Smooth muscle cell of the brain vasculature (primary cell): ENCODE measurements at places on chromosomes 3 and 15.

GRCh38 chr15:69391046-69391757, 22.9 kb upstream of the KIF23 start:
- DNase-seq: no peak

- DNase-seq: no peak
Observed at GRCh38 chr3:68458581-68458980, 473.8 kb downstream of the TAFA4 start.

DNA sequence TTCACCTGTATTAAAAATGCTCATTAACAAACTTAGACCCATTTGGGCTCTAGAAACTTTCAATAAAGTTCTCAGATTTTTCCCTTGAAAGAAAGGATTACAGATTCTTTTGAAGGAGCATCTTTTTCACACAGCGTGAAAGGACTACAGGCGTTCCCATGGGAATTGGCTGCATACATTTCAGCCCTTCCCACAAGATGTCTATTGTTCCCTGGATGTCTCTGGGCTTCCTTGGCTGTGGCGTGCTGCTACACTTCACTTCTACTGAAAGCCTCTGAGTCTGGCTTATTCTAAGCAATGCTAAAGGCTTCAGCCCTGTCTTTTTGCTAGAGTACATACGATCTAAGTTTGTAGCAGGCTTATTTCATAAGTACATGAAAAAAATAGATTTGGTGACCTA, 1.4 kb downstream of the VEPH1 start:
- no peak for DNase-seq

- no peak for DNase-seq
Observed at GRCh38 chr3:34360713-34361112, 562.3 kb downstream of the PDCD6IP start.

DNA sequence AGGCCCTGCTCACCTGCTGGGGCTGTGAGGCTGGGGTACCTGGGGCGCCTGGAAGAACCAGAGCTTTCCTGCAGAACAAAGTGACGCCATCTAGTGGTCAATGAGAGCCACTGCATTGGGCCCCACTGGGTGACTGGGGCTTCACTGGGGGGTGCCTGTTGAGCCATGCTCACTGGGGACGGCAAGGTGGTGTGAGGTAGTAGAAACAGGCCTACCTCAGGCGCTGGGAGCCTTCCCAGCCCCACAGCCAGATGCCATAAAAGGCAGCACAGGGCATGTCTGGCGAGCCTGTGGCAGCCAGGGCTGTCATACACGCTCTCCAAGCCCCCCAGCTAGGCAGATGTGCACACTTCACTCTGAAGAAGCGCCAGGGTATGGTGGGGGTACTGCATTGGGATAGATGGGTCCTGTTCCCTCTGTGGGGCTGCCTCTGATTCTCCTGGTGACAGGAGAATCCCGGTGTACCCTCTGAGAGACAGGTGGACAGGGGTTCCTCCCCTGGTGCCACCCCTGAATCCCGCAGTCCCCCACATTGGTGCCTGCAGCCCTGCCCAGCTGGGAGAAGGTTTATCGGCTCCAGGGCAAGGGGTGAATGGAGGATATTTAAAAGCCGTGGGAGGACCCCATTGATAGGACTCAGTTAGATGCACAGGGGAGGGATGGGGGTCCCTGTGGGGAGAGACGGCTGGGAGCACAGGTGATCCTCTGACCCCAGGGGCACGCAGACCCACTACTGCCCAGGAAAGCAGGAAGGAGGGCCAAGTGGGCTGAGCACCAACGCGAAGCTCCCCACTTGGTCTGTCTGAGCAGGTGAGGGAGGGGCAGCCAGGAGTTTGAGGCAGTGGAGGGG, 178.8 kb downstream of the NSMCE3 start:
- DNase-seq: no peak

DNA sequence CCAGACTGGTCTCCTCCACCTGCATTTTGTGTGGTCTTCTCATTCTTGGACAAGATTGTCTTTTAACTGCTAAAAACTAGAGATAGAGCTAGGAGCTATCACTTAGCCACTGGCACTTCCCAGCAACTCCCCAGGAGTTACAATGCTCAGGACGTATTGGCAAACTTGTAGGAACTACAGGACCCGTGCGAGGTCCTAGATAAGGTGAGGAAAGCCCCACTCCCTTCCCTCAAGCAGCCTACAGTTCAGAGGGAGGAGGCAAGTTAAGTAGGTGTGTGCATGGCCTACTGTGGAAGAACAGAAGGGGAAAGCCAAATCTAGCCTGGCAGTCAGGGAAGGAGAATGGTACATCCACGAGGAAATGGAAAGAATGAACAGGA, 504.7 kb upstream of the PROK2 start:
- DNase-seq: no peak

DNA sequence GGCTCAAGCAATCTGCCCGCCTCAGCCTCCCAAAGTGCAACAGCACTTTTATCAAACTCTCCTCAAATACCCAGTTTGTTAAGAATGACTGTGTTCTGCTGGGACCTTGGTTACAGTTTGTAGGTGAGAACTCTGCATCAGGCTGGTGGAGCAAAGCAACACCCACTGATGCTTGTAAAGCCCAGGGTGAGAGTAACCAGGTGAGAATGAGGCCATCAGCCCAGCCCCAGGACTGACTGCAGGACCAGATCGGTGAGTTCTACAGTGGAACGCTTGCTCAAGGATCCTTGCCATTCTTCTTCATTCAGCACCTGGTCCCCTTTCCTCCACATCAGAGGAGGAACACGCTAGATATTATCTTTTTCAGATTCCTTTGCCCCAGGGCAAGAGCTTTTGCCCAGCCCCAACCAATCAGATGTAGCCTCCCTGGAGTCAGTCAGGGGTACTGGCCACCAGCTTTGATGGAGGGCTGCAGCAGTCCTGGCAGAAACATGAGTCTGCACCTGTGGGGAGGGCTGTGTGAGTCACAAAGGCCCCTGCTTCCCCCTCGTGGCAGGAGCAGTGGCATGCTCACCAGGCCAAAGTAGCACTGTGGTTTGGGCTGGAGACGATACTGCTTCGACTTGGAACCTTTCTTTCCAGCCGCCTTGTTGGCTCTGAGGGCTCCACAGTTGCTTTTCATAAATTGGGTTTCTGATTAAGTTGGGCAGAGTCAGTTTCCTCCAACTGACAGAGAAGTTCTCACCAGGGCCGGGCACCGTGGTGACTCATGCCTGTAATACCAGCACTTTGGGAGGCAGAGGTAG, 3.5 kb upstream of the SHISA5 start:
- no peak for DNase-seq

GRCh38 chr3:10762611-10763247, 53.3 kb upstream of the SLC6A11 start:
- no peak for DNase-seq

DNA sequence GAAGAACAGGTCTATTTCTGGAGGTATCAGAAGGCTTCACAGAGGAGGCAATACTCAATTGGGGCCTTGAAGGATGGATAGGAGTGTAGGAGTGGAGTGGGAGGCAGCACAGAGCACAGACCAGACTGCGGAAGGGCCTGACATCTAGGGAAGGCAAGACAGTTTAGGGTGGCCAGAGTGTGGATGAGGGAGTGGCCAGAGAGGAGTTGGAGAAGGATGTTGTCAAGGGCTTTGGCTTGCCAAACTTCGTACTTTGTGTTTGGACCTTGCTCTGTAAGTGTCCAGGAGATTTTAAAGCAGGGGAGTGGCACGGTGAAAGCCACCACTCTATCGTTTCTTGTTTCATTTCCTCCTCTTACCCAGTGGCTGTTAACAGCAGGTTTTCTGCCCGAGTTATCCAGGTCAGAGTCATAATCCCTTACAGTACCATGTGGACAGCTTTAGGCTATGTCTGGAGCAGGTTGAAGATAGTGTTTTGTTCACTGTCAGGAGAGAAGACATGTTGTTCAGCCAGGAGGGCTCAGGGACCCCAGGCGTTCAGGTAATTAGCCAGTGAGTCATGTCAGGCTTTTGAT, 12.3 kb downstream of the SMAD3 start:
- DNase-seq: no peak

DNA sequence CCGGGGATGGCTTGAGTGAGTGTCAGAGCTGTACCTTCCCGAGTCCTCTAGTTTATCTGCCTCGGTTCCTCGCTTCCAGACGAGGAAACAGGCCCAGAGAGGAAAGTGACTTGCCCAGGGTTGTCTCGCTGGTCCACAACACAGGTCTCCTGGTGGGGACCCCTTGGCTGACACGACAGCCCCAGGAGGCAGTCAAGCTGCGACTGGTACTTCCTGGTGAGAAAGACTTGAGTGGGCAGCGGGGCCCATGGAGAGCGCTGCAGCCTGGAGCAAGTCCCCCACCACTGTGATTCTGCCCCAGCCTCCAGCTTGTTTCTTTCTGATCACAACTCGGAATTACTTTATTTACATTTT, 600 bp upstream of the CHRNA5 start:
- DNase-seq: no peak

DNA sequence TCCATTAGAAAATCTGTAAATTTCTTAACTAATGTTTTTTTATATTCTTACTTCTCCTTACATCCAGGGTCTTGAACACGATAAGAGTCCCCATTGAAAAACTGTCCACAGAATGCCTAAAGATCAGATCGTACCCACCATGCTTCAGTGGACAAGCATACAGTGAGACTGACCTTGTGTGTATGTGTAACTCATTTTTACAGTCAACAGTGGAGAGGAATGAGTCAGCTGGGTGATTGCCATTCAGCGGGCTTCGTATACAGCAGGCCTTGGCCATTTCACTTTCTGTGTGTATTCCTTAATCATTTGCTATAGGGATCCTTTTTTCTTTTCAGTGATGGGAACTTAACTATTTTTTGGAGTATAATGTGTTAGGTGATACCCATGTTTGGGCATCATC, 10.6 kb downstream of the PARP14 start:
- DNase-seq: no peak

DNA sequence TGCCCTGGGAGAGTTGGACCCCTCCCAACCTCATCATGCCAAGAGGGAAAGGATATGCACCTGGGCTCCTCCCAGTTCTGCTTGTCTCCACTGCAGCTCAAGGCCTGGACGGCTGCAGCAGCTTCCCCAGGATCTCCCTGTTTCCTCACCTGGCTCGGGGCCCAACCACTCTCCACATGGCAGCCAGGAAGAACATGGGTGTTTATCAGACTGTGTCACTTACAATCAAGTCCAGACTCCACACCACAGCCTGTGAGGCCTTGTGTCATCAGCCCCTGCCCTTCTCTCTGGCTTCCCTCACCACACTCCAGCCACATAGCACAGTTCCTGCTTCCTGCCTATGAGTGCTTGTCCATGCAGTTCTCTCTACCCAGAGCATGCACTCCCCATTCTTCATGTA, 534.4 kb downstream of the EPHB1 start:
- no peak for DNase-seq

- DNase-seq: no peak
Observed at GRCh38 chr3:117355566-117355965, 646.0 kb downstream of the TUSC7 start.

DNA sequence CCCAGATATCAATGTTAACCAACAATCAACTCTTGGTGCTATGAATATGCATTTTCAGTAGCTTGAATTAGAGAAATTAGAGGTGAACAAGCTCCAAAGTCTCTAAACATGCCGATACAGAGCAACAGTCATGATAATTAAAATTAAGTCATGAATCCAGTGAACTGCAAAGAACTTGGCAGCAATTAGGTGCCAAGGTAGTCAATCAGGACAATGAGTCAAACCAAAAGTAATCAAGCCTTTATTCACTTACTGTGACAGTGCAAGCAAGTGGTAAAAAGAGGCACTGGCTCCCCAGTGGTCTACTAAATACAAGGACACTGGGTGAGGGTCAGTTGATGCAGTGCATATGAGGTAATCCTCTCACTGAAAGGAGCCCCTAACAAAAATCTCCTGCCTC, 1.8 kb downstream of the ZNF770 start:
- DNase-seq: no peak

DNA sequence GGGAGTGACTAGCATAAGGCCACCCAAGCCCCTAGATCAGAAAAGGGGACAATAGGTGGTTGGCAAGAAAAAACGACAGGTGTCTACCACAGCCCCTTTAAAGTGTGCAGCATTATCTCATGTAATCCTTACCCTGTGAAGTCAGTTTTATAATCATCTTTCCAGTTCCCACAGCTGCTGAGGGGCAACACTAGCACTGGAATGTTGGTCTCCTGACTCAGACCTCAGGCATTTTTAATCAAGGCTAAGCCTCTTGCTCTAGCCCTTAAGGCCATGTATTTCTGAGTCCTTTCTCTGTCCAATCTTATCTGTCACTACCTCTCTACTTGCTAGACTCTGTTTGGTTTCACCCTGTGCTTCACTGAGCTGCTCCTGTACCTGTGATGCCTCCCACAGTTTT, 171.7 kb downstream of the TLE3 start:
- DNase-seq: no peak

GRCh38 chr15:68797599-68798345, 22.9 kb downstream of the ANP32A start:
- no peak for DNase-seq
